ENCODE measurements at places on chromosomes 1 and 21. TPM values are rescaled to one million over a fixed set of nuclear protein-coding genes. Genes with fewer than 3 reads are reported as not detected.

HORMAD1 gene
- total RNA-seq, result 6.7 TPM

TMEM69 gene
- 20.6 TPM for total RNA-seq

NBPF19 gene
- 4.8 TPM for total RNA-seq

CRABP2 gene
- total RNA-seq, result 11.2 TPM

PSRC1 gene
- total RNA-seq, result 22.7 TPM

FCAMR gene
- total RNA-seq, result not detected

DOCK7 gene
- total RNA-seq, result 13.3 TPM

THEMIS2 gene
- total RNA-seq, result 0.51 TPM

TTC3 gene
- total RNA-seq, result 35.9 TPM

FOXE3 gene
- total RNA-seq, result 0.06 TPM

HYI gene
- total RNA-seq, result 16.9 TPM

ELOVL1 gene
- 150 TPM for total RNA-seq

ANGPTL1 gene
- not detected for total RNA-seq

HCRTR1 gene
- not detected for total RNA-seq

BRINP3 gene
- not detected for total RNA-seq

TBX19 gene
- 0.61 TPM for total RNA-seq

FAM229A gene
- total RNA-seq, result 2.9 TPM

MCOLN2 gene
- 2.7 TPM for total RNA-seq

GPATCH2 gene
- total RNA-seq, result 7.7 TPM

SPATA17 gene
- total RNA-seq, result 3.0 TPM

CELA2A gene
- not detected for total RNA-seq

TMCO2 gene
- not detected for total RNA-seq

CSF1 gene
- total RNA-seq, result 26.2 TPM

KCND3 gene
- total RNA-seq, result 0.04 TPM

RGS18 gene
- not detected for total RNA-seq

TMEM52 gene
- 0.36 TPM for total RNA-seq

HSPB7 gene
- not detected for total RNA-seq

FAM78B gene
- total RNA-seq, result 0.08 TPM

CD1D gene
- not detected for total RNA-seq

OXCT2 gene
- total RNA-seq, result 0.38 TPM

DDAH1 gene
- 6.9 TPM for total RNA-seq

BMP8B gene
- 4.2 TPM for total RNA-seq

LYPD8 gene
- not detected for total RNA-seq

KIF26B gene
- 0.10 TPM for total RNA-seq

OR6N1 gene
- total RNA-seq, result not detected

CLDN17 gene
- total RNA-seq, result not detected

RHBG gene
- not detected for total RNA-seq

BCAR3 gene
- total RNA-seq, result 52.1 TPM

CHIA gene
- total RNA-seq, result not detected

OLFML2B gene
- total RNA-seq, result 0.35 TPM

TMEM269 gene
- total RNA-seq, result 0.40 TPM

RAB25 gene
- total RNA-seq, result not detected

ERICH3 gene
- total RNA-seq, result not detected

SYTL1 gene
- total RNA-seq, result 0.50 TPM

ZFP69 gene
- not detected for total RNA-seq

SEC22B gene
- total RNA-seq, result 8.1 TPM

EFNA1 gene
- 36.5 TPM for total RNA-seq

SPATA6 gene
- total RNA-seq, result 2.2 TPM

SMCP gene
- not detected for total RNA-seq

C8A gene
- total RNA-seq, result not detected

DISP3 gene
- total RNA-seq, result 0.28 TPM

NEXN gene
- total RNA-seq, result 4.6 TPM

NASP gene
- 125 TPM for total RNA-seq

OLIG2 gene
- not detected for total RNA-seq

TNFSF4 gene
- total RNA-seq, result 0.07 TPM

ZYG11A gene
- total RNA-seq, result 2.7 TPM

All from A549 treated with CpdA at 1 μM for 4 hours (cell line).